CD4-positive, alpha-beta T cell (primary cell): ENCODE measurements at places on chromosomes 5 and 9.

- DNase-seq = no peak
These were observed 270.0 kb downstream of the ADAMTSL1 start for GRCh38 chr9:18743971-18744370.

DNA sequence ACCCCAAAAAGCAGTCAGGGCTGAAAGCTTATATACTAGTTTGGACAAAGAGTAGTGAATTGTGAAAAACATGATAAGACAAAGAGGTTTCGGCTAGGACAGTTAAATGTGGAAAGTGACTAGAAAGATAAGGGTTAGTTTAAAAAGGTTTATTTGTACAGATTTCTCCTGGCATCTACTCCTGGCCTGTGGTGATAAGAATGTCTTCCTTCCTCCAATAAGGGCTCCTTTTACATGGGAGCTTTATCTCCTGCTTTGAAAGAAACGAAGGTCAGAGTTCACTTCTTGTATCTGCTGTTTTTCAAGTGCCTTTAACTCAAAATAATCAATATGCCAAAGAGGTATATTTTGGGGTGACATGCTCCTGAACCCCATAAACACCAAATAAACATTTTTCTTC, 776.1 kb upstream of the COX7C start:
- DNase-seq = no peak

DNA sequence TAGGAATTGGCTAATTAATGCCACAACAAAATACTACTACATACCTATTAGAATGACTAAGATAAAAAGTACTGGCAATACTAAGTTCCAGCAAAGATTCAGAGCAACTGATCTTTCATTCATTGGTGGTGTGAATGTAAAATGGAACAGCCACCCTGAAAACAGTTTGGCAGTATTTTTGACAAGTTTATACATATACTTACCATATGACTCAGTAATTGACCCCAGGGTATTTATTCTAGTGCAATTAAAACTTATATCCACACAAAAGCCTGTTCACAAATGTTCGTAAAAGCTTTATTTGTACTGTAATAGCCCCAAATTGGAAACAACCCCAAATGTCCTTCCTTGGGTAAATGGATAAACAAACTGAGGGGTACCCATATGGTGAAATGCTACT, 270.8 kb upstream of the ACTBL2 start:
- no peak for DNase-seq

GRCh38 chr9:77810637-77811119, 162.6 kb upstream of the GNA14 start:
- no peak for DNase-seq
